ENCODE measurements at places on chromosomes 7 and 10.

- DNase-seq = no peak
Measured at GRCh38 chr10:61452655-61453641, at the start of gene TMEM26. TMEM26 (minus strand) TSS chr10:61453381; CDS start chr10:61453081, 300 bp downstream.

GRCh38 chr10:35495521-35496119 is 109.5 kb upstream of the GJD4 start:
- DNase-seq = no peak

- no peak for DNase-seq
Measured at GRCh38 chr7:45122975-45123860, 11.7 kb upstream of the TBRG4 start.

DNA sequence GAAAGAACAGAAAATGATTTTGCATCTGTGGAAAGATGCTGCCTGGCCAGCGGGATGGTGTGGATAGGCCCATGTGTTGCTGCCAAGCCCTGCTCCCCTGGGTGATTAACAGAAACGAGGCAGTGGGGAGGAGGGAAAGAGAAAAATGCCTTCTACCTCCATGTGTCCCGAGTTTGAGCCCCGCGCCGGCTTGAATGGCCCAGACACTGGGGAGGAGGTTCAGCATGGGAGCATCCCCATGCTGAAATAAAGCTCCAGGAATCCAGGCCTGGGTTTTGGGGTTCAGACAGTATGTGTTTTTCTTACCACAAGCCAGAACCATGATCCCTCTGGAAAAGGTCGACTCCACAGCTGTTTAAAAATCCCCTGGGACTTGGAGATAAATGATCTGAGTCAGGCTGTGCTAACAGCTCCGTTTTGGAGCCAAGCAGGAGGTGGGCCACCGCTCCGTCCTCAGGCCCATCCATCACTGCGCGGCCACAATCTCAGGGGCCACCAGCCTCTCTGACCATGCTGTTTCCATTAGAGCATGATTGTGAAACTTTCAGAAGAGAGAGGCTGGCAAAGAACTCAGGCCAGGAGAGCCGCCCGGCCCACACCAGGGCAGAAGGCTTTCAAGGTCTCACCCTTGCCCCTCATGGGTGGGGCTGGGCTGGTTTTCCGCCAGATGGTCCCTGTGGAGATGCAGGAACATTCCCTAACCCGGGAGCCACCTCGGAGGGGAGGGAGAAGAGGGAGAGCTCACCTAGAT is 299.7 kb downstream of the ZEB1 start:
- peak; percentile 92 for DNase-seq

DNA sequence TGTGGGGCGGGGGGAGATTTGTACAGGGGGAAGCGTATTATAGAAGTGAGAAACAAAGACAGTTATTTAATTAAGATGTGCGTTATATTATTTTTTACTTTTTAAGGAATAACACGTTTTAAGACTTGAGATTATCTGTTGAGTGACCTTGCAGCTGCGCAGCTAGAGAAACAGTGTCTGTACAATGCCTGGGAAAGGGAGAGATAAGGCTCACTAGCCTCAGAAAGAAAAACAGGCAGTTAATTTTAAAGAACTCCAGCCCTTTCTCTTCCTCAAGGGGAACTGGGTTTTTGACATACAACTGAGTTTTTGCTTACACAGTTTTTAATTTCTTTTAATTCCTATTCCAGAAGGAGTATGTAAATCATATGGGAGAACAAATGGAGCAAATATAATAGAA is 50.7 kb downstream of the LMBR1 start:
- no peak for DNase-seq

DNA sequence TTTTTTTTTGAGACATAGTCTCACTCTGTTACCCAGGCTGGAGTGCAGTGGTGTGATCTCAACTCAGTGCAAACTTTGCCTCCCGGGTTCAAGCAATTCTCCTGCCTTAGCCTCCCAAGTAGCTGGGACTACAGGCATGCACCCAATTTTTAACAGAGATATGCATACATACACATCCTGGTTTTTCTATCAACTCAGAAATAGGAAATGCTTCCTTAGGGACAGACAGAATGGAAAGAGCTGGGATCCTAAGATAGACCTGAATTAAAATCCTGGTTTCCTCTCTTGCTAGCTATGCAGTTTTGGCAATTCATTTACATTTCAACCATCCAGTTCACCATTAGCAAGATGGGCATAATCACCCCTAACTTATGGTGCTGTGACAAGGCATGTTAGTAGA is 347.5 kb downstream of the GPAM start:
- DNase-seq = no peak

Data from skeletal muscle cell (primary cell).